Amygdala (tissue), 56 donors: ENCODE measurements at places on chromosomes 1 and 21.

DNA sequence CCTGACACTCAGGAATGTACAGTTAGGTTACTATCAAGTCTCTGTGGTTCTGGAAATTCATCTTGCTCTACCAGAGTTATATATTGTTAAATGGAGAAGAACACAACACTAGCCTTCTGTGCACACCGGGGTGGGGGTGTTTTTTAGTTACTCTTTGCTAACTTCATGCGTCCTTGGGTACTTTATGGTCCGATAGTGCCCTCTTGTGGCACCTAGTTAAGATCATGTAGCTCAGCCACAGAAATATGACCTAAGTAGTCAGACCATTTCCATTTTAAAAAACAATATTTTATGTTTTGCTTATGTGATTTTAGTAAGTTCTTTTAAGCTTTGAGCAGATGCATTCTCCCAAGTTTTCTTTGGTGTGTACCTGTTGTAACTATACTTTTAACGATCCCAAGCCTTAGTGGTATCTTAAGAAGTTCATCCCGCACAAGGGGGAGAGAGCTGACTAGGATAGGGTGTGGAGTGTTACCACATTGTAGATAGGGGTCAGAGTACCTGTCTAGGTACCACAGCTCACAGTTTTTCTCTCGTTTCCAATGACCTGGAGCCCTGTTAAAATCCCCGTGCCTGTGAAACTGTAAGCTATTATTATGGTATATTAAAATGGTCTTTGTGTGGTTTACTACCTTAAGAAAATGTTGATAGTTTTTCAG is 20.6 kb upstream of the SH3D21 start:
- peak; percentile 50 for DNase-seq

DNA sequence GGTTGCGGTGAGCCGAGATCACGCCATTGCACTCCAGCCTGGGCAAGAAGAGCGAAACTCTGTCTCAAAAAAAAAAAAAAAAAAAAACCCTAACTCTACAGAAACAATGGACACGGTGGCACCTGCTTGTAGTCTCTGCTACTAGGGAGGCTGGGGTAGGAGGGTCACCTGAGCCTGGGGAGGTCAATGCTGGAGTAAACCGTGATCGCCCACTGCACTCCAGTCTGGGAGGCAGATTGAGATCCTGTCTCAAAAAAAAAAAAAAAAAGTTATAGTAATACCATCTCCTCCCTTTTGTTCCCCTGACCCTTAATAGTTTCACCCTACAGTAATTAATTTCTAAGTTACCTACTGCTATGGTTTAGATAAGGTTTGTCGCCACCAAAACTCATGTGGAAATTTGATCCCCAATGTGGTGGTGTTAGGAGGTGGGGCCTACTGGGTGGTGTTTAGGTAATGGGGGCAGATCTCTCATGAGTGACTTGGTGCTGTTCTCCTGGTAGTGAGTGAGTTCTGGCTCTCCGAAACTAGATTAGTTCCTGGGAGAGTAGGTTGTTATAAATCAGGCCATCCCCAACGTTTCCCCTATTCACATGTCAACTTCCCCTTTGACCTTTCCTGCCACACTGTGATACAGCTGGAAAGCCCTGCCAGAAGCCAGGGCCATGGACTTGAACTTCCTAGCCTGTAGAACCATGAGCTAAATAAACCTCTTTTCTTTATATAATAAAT is 9.8 kb downstream of the FBXO42 start:
- no peak for DNase-seq

GRCh38 chr1:226366290-226366689 is 41.6 kb downstream of the PARP1 start:
- DNase-seq, result no peak

DNA sequence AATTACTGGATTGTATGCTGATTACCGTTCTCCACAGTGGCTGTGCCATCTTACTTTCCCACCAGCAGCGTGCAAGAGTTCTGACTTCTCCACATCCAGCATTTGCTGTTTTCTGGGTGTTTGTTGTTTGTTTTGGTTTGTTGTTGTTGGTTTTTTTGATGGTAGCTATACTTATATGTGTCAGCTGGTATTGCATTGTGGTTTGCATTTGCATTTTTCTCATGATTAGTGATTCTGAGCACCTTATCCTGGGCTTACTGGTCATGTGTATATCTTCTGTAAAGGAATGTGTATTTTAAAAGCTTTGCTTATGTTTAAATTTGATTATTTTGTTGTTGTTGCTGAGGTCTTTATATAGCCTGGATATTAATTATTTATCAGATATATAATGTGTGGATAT is 66.9 kb upstream of the MAP1LC3C start:
- DNase-seq, result no peak

DNA sequence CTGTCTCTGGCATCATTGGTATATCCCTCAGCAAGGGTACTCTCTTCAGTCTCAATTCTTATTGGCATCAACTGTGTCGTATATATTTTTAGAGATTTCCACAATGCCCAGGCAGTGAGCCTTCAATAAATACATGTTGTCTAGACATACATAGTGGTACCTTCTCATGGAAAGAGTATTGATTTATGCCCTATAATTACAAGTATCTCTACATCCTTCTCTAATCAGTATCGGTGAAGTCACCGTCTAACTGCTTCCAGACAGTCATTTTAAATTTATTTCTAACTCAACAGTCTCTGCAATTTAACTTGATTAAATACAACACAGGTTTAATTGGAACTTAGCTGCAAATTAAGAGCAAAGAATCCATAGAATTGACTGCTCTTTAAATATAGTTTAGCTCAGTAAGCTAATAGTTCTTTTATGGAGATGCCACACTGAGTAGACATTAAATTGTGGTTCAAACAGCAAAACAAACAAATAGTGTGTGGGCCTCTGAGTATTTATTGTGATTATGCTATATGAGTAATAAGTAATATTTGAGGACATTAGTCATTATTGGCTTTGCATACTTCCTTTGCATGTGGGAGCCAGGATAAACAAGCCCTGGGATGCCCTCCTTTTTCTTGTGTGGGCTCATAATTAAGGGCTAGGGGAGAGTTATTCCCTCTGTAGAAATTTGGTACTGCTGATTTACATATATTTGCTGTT is 126.9 kb upstream of the DUSP10 start:
- DNase-seq, result no peak

- no peak for DNase-seq
These were observed 28.3 kb upstream of the TMPRSS2 start for GRCh38 chr21:41536076-41536826.

DNA sequence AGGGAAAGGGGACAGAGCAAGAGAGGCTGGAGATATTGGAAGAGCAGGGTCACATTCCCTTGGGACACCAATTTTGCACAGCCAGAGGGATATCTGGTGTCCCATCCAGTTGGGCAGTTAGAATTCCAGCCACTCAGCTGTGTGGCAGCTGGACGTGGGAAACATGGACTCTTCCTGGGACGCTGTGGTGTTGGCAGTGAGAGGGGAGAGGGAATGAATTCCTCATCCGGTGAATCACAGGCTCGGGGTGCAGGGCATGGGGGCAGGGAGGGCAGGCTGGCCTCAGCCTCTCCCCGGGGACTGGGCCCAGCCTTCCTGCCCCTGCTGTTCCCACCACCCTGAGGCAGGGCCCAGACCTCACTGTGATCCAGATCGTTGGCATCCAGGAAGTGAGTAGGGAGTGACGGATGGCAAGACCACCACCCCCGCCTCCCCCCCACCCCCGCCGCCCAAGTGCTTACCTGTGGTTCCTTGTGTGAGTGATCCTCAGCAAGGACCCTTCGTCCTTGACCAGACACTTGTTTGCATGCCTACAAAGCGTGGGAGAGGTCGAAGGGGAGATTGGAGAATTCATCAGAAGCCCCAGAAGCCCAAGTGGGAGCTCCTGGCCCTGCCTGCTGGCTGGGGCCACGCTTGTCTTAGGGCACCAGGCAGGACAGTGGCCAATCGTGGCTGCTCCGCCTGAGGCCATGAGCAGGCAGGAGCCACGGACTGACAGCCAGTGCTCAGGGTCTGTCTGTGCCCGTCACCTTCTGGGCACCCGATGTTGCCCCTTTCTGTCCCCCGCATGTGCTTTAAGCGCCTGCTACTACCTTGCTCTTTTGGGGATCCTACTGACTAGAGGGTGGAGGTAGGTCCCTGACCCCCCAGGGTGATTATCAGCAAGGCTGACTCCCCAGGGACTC is 8.7 kb downstream of the WNT3A start:
- DNase-seq, result no peak

DNA sequence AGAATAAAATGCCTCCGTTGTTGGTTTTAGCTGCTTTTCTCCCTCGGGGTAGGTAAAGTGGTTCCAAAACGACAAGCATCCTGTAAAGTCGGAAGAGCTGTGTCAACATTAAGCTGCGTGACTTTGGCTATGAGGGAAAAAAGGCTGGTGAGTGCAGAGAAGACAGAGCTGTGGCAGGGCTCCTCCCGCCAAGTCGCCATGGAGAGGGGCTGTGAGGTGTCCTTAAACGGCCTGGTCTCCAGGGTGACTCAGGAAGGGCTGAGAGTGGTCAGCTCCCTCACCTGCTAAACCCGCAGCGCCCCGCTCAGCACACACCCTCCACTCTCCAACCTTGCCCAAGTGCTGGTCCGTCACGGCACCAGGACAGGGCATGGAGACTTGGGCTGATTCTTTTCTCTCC is 91.6 kb upstream of the SAMD11 start:
- DNase-seq, result no peak

- DNase-seq, result no peak
These were observed 11.1 kb downstream of the F3 start for GRCh38 chr1:94530373-94530878.
